ENCODE measurements at places on chromosomes 2 and 18. TPM values are rescaled to one million over a fixed set of nuclear protein-coding genes. Genes with fewer than 3 reads are reported as not detected.

Gene TRIP12
- total RNA-seq, result 220 TPM

Gene IL36B
- not detected for total RNA-seq

Gene GCKR
- total RNA-seq, result not detected

Gene EEF1B2
- total RNA-seq, result 561 TPM

Gene RAB11FIP5
- 4.8 TPM for total RNA-seq

Gene ORC2
- total RNA-seq, result 52.0 TPM

DNA sequence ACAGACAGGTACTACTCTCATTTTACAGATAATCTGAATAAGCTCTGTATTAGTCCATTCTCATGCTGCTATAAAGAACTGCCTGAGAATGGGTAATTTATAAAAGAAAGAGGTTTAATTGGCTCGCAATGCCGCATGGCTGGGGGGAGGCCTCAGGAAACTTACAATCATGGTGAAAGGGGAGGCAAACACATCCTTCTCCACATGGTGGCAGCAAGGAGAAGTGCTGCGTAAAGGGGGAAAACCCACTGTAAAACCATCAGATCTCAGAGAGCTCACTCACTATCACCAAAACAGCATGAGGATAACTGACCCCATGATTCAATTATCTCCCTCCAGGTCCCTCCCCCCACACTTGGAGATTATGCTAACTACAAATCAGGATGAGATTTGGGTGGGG lies 254.4 kb downstream of the KCNE4 start:
- no peak for DNase-seq

GRCh38 chr2:16325016-16325975 lies 340.3 kb downstream of the CYRIA start:
- DNase-seq, result no peak

GRCh38 chr2:110805894-110806452 lies 73.6 kb downstream of the ACOXL start:
- DNase-seq, result no peak
